ENCODE measurements at places on chromosomes 1 and 21. TPM values are rescaled to one million over a fixed set of nuclear protein-coding genes. Genes with fewer than 3 reads are reported as not detected.

DNA sequence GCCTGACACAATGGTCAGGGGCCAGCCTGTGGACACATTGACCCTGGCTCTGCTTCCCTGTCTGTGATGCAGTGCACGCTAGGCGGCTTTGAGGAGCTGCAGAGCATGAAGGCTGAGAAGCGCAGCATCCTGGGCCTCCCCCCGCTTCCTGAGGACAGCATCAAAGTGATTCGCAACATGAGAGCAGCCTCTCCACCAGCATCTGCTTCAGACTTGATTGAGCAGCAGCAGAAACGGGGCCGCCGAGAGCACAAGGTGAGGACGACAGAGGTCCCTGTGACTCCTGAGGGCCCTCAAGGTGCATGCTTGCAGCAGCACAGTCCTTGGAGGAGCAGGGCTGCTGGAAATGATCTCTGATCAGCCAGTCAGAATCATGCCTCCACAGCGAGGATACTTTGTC, 8.6 kb downstream of the STRIP1 start:
- no peak for ATAC-seq

DNA sequence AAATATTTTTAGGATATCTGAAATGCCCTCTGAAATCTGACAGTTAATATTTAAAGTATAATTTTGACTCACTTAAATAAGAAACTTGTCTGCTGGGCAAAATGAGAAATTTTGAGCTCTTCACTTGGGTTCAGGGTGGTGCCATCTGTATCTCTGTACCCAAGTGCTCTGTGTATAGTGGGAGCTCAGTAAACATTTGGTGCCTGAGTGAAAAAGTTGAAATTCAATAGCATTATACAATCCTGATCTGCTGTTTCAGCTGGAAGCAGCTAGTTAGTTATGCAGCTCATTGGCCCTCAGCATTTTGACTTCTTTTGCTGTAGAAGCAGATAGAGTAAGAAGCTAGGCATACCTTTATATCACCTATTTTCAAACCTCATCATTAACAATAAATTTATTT, 73.3 kb downstream of the RPE65 start:
- no peak for ATAC-seq

DNA sequence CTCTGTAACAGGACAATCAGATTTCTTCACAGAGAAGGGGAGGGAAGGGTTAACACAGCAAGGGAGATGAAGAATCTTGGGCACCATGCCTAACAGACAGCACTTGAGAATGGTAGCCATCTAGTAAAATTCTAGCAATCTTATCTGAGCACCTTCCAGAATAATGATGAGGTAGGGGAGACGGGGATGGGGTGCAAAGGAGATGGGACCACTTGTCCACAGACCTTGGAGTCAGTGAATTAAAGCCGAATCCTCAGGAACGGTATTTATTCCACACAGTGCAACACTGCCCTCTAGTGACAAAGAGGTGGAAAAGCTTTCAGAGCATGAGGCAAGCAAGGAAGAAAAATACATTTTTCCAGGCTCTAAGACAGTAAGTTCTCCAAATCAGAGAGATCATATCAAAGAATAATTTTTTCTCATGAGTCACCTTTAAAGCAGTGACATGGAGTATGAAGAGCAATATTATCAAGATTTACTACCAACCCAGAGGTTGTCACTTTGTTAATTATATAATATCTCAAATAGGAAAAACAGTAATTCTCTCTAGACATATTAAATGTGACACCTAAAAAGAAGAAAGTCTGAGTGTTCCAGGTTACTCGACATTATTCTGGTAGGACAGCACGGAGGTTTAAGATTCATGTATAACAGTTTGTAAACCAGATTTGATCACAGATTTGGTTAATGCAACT, 43.3 kb upstream of the LPAR3 start:
- peak; percentile 39 for ATAC-seq

DNA sequence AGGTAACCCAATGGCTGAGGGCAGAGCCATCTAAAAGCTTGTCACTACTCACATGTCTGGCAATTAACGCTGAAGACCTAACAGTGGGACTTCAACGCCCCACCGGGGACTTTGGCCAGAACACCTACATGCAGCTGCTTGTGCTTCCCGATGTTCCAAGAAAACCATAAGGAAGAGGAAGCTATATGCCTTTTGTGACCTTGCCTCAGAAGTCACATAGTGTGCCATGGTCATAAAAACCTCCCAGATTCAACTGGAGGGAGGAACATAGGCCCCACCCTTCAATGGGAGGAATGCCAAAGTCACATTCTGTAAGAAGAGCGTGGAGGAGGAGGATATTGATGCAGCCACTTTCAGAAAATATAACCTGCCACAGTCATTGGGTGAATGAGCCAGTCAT, 147.8 kb upstream of the MAGI3 start:
- no peak for ATAC-seq

GRCh38 chr1:246335151-246335550, 171.9 kb downstream of the SMYD3 start:
- no peak for ATAC-seq

GRCh38 chr1:61423643-61424042, 301.3 kb downstream of the TM2D1 start:
- no peak for ATAC-seq

DNA sequence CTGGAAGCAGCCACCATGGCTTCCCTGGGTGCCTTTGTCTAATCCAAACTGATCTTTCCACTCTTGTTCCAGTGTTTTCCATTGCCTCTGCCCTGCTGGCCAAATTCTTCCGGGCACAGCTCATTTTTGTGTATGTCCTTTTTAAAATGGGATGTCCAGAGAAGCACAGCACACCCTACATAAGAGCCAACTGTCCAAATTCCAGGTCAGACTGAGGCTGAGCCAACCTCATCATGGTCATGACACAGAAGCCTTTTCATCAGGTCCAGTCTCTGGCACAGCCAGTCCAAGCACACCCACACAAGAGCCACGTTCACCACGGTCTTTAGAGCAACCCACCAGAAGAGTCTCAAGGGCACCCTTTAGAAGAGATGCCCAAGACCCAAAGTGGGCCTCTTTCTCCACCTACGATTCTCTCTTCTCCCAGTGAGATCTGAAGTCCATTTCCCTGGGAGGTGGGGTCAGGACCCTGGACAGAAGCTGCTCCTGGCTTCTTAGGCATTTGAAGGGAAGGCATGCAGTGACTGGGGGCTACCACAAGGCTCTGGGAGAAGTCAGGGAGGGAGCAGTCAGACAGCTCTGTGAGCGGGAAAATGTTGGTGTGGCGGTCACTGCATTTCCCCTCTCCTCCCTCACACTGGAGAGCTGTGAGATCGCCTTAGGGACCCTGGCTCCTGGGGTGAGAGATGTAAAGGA, 53.2 kb downstream of the SYT2 start:
- no peak for ATAC-seq

GRCh38 chr1:212620293-212620692, 11.7 kb downstream of the ATF3 start:
- ATAC-seq, result no peak

DNA sequence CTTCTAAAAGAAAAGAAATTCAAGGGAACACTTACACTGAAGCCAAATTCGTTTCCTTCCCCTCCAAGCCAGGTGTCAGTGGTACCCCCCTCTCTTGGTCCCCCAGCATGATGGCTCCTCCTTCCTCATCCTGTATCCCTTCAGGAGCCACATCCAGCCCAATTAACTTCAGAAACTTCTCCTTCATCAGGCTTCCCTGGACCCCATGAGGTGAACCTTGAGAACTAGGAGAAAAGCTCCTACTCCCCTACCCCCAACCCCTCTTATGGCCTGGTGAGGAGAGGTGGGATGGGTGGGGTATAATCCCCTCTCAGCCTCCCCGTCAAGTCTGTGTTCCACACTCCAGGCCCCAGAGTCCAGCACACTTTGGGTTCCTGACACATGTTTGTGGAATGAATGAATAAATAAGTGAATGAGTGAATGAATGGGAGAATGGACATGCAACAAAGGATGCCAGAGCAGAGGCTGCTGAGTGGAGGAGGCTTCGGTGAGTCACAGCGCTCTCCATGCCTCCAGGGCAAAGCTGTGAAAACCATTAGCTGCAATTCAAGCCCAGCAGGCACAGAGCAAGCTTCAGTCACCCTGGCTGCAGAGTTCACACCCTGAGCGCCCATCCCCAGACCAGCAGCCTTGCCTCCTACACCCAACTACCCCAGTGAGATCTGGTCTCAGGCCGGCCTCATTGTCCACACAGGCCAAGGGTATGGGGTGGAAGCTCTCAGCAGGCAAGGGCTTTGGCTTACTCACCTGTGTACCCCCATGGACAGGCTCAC, 43.8 kb downstream of the BATF3 start:
- no peak for ATAC-seq

DNA sequence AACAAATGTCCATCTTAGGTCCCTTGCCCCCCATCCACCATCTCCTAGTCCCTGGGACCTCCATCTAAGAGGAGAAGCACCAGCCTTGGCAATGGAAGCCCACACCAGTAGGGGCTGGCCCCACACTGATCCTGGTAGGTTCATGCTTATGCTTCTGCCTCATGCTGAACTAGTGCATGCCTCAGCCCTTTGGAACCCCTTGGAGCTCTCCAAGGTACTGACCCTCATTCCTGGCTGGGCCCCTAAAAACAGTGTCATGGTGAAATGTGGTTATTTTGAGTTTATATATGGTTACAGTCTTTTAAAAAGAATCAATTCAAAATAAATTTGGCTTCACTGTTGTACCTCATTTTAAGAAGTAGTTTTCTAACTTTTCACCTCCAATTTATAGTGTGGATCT, 108.3 kb downstream of the HIVEP3 start:
- no peak for ATAC-seq

DNA sequence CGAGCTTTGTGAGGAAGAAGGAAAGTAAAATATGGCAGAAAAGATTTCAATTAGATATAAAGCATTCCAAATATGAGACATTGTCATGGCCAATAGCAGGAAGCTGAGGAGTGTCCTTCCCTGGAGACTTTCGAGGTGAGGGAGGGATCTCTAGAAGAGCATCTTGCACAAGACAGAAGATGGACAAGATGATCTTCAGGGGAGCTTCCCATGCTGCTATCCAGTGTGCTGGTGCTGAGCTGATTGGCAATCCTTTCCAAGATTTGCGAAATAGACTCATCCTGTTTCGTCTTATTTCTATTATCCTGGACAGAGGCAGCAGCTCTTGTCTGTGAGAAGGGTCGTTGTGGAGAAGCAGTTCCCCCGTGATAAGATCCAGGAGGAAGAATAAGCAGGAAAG, 342.0 kb upstream of the CAMK1G start:
- ATAC-seq, result no peak

GRCh38 chr1:224331824-224332223, 1.9 kb upstream of the NVL start:
- ATAC-seq, result no peak

GRCh38 chr1:33346927-33347649, 26.2 kb upstream of the A3GALT2 start:
- ATAC-seq, result no peak

GRCh38 chr1:207289756-207290155, 31.7 kb upstream of the CD55 start:
- ATAC-seq, result no peak

GRCh38 chr1:245110406-245110805, 44.4 kb upstream of the KIF26B start:
- no peak for ATAC-seq

DNA sequence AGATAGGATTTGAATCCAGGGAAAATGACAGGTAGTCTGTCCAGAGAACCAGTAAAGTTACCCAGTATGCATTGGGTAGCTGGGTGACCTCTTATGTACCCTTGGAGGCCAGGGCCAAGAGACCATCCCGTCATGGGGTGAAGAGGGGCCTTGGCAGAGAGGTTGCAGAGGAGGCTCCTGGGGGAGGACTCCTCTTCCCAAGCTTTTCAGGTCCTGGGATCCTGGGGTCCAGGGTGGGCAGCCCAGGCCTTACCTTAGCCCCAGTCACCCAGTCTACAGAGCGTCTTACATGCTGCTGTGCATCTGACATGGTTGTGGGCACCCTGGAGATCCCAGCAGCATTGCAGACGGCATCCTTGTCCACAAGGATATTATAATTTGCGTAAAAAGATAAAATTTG, 14.0 kb downstream of the PMF1 start:
- no peak for ATAC-seq

Gene FAM163A
- total RNA-seq, result not detected

Gene CMPK1
- total RNA-seq, result 95.3 TPM

Gene C2CD4D
- 5.6 TPM for total RNA-seq

Gene ZNF670
- total RNA-seq, result 2.7 TPM

Gene FAM72D
- total RNA-seq, result 11.0 TPM

Gene KDF1
- total RNA-seq, result not detected

All from activated T-helper 17 cell treated with anti-CD3 and anti-CD28 coated beads, Interleukin-2, amount 50 U/mL, for 72 hours (primary cell).